ENCODE measurements at places on chromosomes 13 and 19.

GRCh38 chr19:50378169-50378862 lies 2.1 kb downstream of the NR1H2 start:
- DNase-seq: no peak

DNA sequence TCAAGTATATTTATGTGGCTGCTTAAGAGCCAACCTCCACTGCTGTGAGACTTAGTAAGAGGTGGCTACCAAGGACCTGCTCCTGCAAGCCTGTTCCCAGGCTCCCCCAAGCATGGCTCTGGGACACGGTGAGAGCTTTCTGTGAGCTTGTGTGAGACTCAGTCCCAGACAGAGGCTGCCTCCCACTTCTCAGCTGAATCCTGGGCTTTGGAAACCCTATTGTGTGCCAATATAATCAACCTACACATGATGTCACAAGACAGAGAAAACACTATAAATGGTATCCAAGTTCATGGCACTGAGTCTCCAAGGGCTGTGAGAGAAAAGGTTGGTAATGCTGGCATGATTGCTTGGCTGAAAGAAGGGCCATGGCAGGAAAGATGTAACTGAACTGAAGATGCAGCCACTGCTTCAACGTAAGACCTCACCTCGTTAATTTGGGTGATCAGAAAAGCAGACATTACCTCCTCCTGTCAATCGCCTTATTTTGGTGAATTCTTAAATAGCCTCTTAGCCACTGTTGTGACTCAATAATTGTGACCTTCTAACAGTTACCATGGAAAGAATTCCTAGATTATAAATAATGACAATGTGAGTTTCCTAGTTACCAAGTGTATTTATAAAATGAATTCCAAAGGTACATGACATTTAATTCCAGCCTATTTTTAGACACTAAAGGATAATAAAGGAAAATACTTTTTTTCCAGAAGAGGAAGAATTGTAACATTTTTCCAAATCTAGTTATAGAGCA lies 332.0 kb downstream of the IRS2 start:
- DNase-seq: no peak

- no peak for DNase-seq
Observed at GRCh38 chr13:105971312-105971711, 564.1 kb downstream of the EFNB2 start.

DNA sequence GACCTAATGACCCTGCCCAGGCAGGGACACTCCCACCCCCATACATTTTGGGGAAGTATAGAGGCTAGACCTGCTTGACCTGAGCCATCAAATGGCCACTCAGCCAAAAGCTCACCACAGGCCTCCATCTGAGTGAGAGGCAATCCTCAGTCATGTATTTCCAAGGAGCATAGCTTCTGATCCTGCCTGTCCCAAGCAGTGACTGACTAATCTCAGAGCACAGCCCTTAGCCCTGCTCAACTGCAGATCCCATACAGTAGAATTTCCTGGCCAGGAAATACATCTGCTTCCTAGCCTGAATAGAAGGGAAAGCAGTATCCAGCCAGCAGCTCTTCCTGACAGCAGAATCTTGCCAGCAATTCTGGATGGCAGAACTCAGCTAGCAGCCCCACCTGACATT lies 880.6 kb upstream of the GPC6 start:
- no peak for DNase-seq

DNA sequence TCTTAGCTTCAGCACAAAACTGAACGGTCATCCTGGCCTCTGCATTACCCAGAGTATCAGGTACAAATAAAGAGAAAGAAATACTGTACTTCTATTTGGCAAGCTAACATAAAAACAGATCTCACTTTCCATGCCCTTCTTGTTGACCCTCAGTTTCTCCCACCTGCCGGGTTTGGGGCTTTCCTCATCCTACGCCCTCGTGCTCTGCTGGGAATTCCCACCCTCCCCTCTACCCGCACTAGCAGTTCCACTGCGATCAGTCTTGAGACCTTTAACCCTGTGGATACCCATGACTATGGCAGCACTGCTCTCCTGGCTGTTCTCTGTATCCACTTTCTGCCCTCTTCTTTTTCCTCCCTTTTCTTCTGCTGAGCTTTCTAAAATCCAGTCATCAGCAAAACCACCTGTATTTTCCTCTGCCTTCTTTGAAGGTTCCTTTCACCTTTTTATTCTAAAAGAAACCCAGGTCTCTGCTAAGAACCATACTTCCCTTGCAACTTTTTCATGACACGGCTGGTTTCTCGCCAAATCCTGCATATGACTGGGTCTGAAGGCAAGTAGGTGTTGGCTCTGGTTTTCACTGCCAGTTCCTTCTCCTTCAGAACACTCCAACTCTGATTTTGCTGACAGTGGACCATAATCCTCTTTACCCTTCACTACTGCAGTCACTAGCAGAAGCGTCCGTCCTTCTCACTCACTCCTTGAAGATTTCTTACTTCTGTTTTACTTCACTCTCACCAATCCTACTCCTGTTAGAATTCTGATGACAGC lies 99.4 kb downstream of the MIPEP start:
- DNase-seq: no peak

All from stimulated activated CD4-positive, alpha-beta T cell treated with anti-CD3 and anti-CD28 coated beads, Interleukin-1b, Interleukin-23, amount 100 ng/mL, for 1 hour (primary cell).